ENCODE measurements at places on chromosomes 2 and 18. TPM values are rescaled to one million over a fixed set of nuclear protein-coding genes. Genes with fewer than 3 reads are reported as not detected.

The FECH gene
- 0.58 TPM for total RNA-seq

The THSD7B gene
- not detected for total RNA-seq

The DSC1 gene
- total RNA-seq: not detected

The ACSL3 gene
- 13.4 TPM for total RNA-seq

The UGT1A4 gene
- total RNA-seq: not detected

The LIPT1 gene
- total RNA-seq: 18.7 TPM

The MARCO gene
- total RNA-seq: 1.5 TPM

The KCNF1 gene
- not detected for total RNA-seq

- DNase-seq: no peak
These were observed 112.1 kb downstream of the FTCDNL1 start for GRCh38 chr2:199738727-199739412.

- DNase-seq: no peak
These were observed 54.9 kb downstream of the R3HDM1 start for GRCh38 chr2:135586148-135586547.

- DNase-seq: no peak
These were observed 495.6 kb downstream of the TMX3 start for GRCh38 chr18:68219274-68219673.

GRCh38 chr2:124877141-124877577 is 852.1 kb downstream of the CNTNAP5 start:
- DNase-seq: peak; percentile 20

DNA sequence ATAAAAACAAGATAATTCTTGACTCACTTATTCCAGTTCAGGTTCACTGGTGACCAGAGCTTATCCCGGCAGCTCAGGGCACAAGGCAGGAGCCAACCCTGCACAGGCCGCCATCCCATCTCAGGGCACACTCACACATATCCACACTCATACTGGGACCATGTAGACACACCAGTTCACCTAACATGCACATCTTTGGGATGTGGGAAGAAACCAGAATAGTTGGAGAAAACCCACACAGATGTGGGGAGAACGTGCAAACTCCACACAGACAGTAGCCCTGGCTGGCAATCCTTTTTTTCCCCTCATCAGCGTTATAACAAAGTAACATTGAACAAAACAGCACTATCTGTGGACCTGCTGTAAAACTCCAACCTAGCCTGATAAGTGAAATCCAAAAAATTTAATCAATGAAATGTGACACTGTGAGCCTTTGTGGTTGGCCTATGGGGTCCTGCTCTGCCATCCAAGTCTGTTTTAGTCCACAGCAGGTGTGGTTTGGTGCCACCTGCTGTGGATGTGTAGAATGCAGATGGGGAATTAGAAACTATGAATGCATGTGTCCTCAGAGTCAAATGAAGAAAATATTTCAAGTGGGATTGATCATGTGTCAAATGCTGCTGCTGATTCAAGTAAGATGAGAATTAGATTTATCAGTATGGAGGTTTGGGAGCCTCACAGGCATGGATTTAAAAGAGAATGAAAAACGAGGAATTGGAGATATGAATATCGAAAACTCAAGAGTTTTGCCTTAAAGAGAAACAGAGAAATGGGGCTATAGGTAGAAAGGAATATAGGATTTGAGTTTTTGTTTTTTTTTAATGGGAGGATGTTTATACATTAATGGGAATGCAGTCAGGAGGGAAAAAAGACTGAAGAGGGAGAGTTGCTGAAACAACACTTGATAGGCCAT is 47.0 kb downstream of the UGP2 start:
- peak; percentile 41 for DNase-seq

DNA sequence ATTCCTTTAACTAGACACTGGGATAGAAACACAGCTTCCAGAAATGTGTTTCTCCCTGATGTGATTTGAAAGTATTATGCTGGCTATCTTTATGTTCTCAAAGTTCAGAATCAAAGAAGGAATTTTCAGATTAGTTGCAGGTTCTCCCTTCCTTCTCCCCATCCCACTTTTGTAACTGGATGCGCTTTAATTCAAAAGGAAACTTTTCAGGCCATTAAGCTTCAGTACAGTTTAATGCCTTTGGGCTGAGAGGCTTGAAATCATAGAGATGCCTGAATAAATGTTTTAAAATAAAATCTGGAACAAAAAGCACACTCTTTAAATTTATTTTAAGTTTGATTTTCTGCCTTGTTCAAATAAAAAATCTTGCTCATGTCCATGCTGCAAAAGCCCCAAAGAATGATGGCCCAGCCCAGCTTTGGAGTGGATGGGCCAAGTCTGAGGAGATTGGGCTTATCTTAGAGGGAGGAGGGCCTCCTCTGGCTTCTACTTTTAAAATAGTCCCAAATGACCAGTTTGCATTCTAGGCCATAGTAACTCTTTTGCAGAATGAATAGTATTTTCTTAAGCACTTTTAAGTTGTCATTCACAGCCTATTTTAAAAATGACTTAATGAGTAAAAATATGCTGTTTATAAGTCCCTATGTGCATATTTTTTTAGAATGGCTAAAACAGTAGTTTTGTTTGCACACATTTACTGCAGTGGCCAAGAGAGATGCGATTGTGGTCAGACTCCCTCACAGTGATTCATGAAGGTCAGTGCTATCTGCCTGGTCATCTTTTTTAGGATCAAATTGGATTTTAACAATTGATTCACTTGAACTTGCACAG is 129.2 kb downstream of the MTX2 start:
- DNase-seq: no peak

- no peak for DNase-seq
These were observed 89.3 kb downstream of the VRK2 start for GRCh38 chr2:58135861-58136260.

DNA sequence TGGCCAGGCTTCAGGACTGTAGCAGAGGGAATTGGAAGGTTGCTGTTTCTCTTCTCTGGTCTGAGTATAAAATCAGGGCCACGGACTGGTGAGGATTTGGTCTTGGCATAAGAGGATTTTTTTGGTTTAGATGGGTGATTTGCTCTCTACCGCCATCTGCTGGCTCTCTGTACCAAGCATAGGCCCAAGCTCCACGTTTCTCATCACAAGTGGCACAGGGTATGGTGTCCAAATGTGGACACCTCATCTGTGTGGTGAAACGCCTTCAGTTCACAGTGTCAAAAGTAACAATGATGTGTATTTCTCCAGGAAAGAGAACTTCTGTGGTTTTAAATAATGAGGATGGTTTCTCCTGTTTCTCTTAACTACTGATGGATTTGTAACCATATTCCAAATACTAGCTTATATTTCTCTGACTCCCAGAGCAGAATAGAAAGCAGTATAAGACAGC is 115.1 kb downstream of the EML6 start:
- DNase-seq: peak; percentile 77

- DNase-seq: peak; percentile 88
These were observed 130.2 kb downstream of the ARHGAP15 start for GRCh38 chr2:143259368-143259958.

DNA sequence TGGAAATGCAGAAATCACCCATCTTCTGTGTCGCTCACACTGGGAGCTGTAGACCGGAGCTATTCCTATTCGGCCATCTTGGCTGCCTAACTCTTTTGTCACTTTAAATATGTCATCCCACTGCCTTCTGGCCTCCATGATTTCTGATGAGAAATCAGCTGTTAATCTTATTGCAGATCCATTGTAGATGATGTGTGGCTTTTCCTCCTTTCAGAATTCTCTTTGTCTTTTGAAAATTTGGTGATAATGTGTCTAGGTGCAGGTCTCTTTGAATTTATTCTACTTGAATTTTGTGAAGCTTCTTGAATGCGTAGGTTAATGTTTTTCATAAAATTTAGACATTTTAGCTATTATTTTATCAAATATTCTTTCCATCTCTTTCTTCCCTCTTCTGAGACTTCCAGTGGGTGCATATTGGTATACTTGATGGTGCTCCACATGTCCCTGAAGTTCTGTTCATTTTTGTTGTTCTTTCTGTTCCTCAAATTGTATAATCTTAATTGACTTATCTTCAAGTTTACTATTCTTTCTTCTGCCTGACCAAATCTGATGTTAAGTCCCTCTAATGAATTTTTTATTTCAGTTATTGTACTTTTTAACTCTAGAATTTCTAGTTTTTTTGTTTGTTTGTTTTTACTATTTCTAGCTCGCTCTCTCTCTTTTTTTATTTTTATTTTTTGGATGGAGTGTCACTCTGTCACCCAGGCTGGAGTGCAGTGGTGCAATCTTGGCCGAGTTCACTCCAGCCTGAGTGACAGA is 90.8 kb upstream of the DLX2 start:
- DNase-seq: no peak

- DNase-seq: no peak
These were observed 1.0 kb upstream of the CHST10 start for GRCh38 chr2:100418406-100418962.

DNA sequence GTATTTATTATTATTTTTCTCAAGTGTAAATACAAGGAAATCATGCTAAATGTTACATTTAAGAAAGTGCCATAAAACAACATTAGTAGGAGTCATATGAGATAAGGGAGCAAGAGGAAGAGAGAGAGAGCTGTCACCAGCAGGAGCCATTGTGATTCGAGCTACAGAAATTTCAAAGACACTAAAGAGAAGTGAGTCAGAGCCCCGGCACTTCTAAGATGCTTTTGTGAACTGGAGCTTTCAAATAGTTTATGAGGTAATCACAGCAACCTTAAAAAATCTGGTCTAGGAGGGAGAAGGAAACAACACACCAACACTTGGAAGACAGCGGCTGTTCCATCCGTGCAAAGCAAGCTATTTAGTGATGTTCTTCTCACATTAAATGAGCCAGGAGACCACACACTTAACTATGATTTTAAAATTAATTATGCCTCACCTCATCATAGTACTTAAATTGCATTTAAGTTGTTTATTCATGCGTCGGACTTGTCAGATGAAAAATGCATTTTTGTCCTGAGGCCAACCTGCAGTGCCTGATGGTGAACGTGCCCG is 382.7 kb upstream of the SALL3 start:
- no peak for DNase-seq

- DNase-seq: peak; percentile 44
These were observed 5.0 kb downstream of the RUFY4 start for GRCh38 chr2:218074031-218074430.

DNA sequence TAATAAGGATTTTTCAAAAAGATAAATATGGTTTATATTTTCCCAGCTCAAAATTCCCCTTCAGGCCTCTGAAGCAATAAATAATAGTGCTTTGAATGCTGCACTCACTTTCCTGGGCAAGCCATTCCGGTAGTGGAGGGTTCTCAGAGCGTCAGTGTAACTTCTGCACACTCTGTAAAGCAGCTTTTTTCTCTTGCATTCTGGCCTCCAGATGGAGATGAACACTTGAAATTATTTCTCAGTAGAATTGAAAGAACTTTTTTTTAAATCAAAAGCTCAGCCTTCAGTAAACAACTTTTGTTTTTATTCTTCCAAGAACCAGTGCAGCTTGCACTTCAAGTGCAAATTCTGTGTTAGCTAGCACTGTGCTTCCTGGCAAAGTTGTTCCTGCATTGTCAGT is 281.1 kb upstream of the RAB12 start:
- DNase-seq: peak; percentile 53

DNA sequence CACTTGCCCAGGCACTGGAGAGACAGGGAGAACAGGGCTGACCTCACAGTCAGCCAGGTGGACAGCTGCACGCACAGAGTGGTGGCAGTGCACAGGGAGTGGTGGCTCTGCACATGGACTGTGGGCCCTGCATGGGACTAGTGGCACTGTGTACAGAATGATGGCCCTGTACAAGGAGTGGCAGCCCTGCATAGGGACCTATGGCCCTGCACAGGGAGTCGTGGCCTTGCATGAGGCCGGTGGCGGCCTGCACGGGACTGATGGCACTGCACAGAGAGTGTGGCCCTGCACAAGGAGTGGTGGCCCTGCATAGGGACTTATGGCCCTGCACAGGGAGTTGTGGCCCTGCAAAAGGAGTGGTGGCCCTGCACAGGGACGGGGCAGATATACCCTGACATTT is 19.1 kb upstream of the STEAP3 start:
- no peak for DNase-seq

GRCh38 chr2:179882851-179883806 is 21.7 kb upstream of the ZNF385B start:
- DNase-seq: no peak

DNA sequence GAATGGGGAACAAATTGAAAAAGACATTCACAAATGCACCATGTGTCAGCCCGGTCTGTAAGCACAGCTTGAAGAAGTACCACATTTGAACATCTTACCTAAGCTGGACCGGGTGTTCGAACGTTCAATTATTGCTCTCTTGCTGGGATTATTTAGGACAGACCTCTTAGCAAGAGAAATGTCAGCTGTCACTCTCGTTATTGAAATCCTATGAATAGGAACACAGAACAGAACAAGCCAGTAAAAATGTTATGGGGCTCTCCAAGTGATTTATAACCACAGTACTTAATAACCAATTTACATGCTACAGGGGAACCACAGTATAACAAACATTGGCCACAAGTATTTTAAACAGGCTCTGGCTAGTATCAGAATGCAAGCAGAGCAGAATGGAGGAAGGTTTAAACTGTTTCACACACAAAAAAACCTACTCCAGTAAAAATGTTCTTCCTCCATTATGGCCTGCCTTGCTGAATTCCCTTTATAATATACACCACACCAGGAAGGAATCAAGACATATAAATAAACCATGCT is 32.5 kb upstream of the ARL5A start:
- peak; percentile 15 for DNase-seq

DNA sequence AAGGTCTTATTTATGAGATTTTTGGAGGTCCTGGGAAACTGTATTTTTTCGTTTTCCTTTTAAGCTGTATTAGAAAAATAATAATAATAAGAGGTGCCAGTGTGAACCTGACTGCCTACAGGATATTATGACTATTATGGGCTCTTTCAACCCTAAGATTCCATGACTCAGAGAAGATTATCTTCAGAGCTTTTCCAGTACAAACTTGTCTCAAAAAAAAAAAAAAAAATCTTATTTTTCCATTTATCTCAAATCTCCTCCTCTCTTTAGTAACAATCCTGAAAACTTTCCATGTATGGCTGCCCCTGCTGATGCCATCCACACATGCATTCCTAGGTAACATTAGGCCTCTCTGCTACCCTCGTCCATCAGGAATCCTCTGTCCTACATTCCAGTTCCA is 36.7 kb upstream of the RPE start:
- no peak for DNase-seq

- DNase-seq: no peak
These were observed 107.6 kb upstream of the BZW1 start for GRCh38 chr2:200703926-200704637.

GRCh38 chr2:40554665-40555294 is 102.9 kb upstream of the SLC8A1 start:
- DNase-seq: peak; percentile 68

- peak; percentile 65 for DNase-seq
These were observed 66.0 kb upstream of the ST3GAL5 start for GRCh38 chr2:85954590-85955458.

- DNase-seq: no peak
These were observed 9.4 kb downstream of the NEU2 start for GRCh38 chr2:233041722-233042323.

- no peak for DNase-seq
These were observed 7.9 kb downstream of the SSB start for GRCh38 chr2:169806586-169806985.

DNA sequence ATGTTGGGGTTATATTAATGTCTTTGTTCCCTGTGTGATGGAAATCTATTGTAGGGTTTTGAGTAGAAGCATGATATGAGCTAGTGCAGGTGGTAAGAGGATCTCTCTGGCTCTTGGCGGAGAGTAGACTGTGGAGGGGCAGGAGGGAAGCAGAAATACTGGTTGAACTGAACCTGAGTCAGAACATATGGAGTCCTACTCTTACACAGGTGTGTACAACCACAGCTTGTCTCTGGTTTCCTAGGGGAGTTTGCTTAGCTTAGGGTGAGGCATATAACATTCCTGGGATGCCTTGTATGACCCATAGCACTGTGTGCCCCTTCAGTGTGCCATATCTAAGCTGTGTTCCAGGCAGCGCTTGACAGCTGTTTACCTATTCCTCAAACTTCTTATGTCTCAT is 97.3 kb upstream of the GCFC2 start:
- DNase-seq: no peak

- no peak for DNase-seq
These were observed 230.5 kb downstream of the MYCN start for GRCh38 chr2:16170675-16171424.

All from stomach (tissue), 19 donors.